Left hindlimb (tissue), 1 donor: ENCODE measurements at places on chromosomes 16 and 17.

DNA sequence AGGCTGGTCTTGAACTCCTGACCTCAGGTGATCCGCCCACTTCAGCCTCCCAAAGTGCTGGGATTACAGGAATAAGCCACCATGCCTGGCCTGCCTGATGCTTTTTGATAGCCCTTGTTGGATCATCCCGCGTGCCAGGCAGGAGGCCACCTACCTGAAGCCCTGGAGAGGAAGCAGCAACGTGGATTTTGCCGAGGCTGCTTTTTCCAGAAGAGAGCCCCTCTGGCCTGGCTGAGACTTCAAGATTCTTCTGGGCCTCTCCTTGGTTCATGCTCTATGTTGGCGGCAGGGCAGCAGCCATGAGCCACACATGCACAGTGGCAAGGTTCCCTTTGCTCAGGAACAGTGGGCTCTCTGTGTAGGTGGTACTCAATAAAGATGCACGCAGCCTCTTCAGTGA is 11.5 kb downstream of the KATNB1 start:
- no peak for DNase-seq

DNA sequence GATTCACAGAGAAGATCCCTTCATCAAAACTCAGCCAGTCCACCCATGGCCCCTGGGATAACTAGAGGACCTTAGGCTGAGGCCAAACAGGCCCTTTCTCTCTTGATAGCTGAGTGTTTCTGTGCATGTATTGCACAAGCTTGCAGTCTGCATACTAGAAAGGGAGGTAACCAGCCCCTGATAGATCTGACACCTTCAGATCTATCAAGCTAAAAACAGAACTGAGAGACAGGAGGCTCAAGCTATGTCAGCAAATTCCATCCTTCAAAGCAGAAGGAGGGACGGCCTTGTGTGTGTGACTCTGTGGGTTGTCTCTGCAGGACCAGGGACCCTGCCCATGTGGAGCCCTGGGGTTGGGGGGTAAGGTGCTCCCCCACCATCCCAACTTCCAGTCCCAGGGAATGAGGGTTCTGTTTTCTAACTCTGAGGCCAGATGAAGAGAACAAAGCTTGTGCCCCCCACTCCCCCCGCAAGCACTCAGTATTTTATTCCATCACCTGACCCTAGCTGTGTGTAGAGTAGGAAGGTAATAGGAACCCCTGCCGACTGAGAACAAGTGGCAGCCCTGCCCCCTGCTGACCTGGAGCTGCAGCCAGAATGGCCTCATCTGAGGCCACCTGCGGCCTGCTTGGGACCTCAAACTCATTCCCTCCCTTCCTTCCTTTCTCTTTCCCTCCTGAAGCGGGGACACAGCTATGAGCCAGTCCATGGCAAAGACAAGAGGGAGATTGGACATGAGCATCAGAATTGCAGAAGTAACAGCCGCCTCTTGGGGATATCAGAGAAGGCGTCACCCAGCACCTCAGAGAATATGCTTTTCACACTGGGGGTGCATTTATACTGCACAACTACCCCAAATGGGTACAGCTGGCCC is 63.8 kb downstream of the SMPD3 start:
- no peak for DNase-seq

DNA sequence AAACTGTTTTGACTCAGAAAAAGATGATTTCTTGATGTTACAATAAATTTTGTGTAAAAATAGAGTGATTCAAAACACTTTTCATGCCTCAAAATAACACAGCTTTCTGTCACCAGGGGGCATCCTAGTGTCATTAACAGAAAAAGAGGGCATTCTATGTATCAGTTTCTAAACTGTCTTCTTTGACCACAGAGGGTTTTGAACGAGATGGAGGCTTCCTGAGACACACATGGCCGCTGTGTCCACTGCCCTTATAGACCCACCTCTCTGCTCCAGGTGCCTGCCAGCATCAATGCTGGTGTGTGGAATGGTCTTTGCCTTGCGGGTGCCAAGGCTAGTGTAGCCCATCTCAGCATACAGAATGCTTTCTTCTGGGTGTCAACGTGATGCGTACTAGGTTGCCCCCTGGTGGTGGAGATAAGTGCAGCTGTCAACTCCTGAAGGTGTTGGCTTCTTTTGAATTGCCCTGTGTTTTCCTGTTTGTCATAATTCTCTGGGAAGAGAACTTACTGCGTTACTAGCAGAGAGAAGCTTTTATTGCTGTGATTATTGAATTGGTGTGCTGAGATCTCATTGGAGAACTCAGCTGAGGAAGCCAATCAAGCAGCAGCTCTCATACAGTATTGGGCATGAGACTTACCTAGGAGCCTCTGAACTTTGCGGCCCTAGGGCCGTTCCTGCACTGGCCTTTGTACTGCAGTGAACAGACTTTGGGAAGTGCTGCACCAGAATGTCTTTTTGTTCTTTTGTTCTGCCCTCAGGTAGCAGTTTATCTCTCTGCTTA is 38.6 kb downstream of the USP10 start:
- peak; percentile 61 for DNase-seq

- DNase-seq, result no peak
These were observed 82.4 kb downstream of the GOSR1 start for GRCh38 chr17:30559656-30560055.

- DNase-seq, result no peak
These were observed at the start of gene IGFALS for GRCh38 chr16:1793578-1794220. Gene IGFALS (minus strand): TSS chr16:1793705. CDS start chr16:1793652, 53 bp downstream.

- DNase-seq, result no peak
These were observed 7.1 kb downstream of the SOX8 start for GRCh38 chr16:988471-989353.

- DNase-seq, result peak; percentile 10
These were observed 8.2 kb downstream of the CANT1 start for GRCh38 chr17:79001190-79002020.
